Spleen (tissue), 13 donors: ENCODE measurements at places on chromosomes 6 and 20. TPM values are rescaled to one million over a fixed set of nuclear protein-coding genes. Genes with fewer than 3 reads are reported as not detected.

TBXT gene
- total RNA-seq = not detected

DNA sequence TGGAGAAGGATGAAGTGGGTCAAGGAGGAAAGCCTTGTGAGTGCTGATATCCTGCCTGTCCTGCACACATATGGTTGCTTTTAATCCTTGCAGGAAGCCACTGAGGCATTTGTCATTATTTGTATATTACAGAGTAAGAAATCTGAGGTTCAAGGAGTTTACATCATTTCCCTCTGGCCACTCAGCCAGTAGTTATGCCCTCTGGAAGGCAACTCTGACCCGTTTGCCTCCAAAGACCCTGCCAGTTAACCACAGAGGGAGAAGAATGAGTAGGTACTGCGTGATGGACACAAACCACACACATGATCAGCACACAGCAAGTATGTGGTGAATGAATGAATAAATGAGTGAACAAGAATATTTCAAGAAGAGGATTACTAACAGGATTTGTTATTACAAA is 7.9 kb upstream of the FAM210B start:
- H3K4me3 ChIP-seq = no peak overlapping the region
- H3K27ac ChIP-seq = no peak overlapping the region
- no peaks in the 10 kb centered on the region for H3K4me1 ChIP-seq
- DNase-seq = no peak
- no peaks in the 10 kb centered on the region for H3K36me3 ChIP-seq

C20orf141 gene
- not detected for total RNA-seq

DNA sequence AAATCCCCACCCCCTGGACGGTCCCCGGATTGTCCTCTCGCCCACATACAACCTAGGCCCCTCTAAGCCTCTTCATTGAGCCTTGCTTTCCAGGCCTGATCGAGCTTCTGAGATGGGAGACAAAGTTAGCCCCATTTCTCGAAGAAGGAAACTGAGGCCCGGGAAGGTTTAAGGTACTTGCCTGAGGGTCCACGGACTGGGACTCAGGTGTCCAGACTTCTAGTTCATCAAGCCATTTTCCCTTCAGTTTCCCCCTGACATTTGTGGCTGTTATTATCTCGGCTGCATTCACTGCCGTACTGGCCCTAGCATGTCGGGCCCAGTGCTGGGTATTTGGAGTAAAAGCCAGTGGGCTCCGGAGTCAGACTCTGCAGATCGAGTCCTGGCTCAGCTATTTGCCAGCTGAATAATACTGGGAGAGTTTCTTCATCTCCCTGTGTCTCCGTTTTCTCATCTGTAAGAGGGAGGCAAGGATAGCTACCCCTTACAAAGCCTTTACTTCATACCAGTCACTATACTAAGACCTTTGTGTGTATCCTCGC is 633 bp downstream of the RPRD1B start:
- peak overlapping the region; percentile 97 for H3K27ac ChIP-seq
- H3K36me3 ChIP-seq = peaks cover 10% of the 10 kb centered on the region
- DNase-seq = no peak
- no peaks in the 10 kb centered on the region for H3K27me3 ChIP-seq
- peak overlapping the region; percentile 96 for H3K4me3 ChIP-seq

- H3K4me1 ChIP-seq = peaks cover 12% of the 10 kb centered on the region
- no peaks in the 10 kb centered on the region for H3K36me3 ChIP-seq
- peak overlapping the region; percentile 51 for H3K27ac ChIP-seq
- H3K27me3 ChIP-seq = no peaks in the 10 kb centered on the region
- peak overlapping the region; percentile 40 for H3K4me3 ChIP-seq
Measured at GRCh38 chr6:27157459-27158315, 89.8 kb upstream of the PRSS16 start.

GRCh38 chr6:10000551-10000950 is 414.3 kb downstream of the TFAP2A start:
- H3K27ac ChIP-seq = no peak overlapping the region
- no peaks in the 10 kb centered on the region for H3K36me3 ChIP-seq
- no peak for DNase-seq
- no peaks in the 10 kb centered on the region for H3K4me1 ChIP-seq
- H3K4me3 ChIP-seq = no peak overlapping the region

GRCh38 chr20:44896583-44896982 is 11.1 kb downstream of the YWHAB start:
- peaks cover 100% of the 10 kb centered on the region for H3K4me1 ChIP-seq
- H3K36me3 ChIP-seq = peaks cover 37% of the 10 kb centered on the region
- H3K4me3 ChIP-seq = no peak overlapping the region
- H3K27me3 ChIP-seq = no peaks in the 10 kb centered on the region
- DNase-seq = no peak

- no peak overlapping the region for H3K4me3 ChIP-seq
- no peaks in the 10 kb centered on the region for H3K4me1 ChIP-seq
- H3K27ac ChIP-seq = no peak overlapping the region
- DNase-seq = no peak
- no peaks in the 10 kb centered on the region for H3K36me3 ChIP-seq
Measured at GRCh38 chr6:22980446-22980845, 411.1 kb downstream of the HDGFL1 start.
